ENCODE measurements at places on chromosomes 12 and 14.

- DNase-seq: no peak
Observed at GRCh38 chr12:66852091-66852490, 173.2 kb upstream of the GRIP1 start.

DNA sequence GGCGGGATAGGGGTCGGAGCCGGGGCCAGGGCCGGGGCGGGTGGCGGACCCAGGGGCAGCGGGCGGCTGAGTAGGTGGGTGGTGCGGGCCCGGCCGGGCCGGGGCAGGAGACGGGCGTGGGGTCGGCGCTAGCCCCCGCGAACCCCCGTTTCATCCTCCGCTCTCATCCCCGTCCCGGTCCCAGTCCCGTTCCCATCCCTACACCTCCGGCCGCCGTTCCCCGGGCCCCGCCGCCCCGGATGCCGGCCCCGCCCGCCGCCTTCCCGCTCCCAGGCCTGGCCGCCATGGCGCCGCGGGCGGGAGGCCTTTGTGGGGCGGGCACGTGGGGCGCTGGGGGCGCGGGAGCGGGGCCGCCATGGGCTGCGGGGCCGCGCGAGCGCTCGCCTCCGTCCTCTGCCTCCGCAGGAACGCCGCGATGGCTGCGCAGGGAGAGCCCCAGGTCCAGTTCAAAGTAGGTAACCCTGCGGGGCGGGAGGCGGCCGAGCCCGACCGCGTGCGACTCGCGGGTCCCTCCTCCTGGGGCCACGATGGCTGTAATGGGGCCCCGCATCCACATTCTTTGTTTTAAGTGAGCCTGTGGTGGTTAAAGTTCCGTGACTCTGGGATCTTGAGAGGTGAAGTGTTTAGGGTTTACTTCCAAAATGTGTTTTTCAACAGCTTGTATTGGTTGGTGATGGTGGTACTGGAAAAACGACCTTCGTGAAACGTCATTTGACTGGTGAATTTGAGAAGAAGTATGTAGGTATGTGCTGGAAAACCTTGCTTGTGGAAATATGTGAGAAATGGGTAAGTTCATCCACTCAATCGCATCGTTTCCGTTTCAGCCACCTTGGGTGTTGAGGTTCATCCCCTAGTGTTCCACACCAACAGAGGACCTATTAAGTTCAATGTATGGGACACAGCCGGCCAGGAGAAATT, 572 bp downstream of the RAN start:
- DNase-seq: peak; percentile 77

DNA sequence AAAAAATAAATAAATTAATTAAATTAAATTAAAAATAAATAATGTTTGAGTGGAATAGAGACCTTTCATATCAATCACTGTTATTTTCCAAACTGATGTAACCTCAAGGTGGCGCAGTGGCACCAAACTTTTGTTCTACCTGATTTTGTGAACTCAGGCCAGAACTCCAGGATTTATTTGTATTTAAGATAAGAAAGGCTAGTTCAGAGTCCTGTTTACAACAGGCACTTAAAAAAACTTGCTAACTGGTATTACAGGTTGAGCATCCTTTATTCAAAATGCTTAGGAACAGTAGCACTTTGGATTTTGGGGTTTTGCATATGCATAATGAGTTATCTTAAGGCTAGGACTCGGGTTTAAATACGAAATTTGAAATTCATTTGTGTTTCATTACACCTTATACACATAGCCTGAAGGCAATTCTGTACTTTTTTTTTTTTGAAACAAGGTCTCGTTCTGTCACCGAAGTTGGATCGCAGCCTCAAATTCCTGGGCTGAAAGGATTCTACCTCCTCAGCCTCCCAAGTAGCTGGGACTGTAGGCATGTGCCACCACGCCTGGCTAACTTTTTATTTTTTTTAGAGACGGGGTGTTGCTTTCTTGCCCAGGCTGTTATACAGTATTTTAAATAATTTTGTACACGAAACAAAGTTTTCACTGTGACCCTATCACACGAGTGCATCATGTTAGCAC, 32.4 kb downstream of the YY1 start:
- no peak for DNase-seq

GRCh38 chr14:73227812-73228781, 9.2 kb upstream of the PAPLN start:
- peak; percentile 93 for DNase-seq

- no peak for DNase-seq
Observed at GRCh38 chr12:100564090-100564489, 9.4 kb upstream of the GAS2L3 start.

GRCh38 chr14:71638523-71639196, 293.6 kb upstream of the RGS6 start:
- no peak for DNase-seq

GRCh38 chr12:53205747-53206419, 1.2 kb downstream of the ITGB7 start:
- DNase-seq: peak; percentile 96

DNA sequence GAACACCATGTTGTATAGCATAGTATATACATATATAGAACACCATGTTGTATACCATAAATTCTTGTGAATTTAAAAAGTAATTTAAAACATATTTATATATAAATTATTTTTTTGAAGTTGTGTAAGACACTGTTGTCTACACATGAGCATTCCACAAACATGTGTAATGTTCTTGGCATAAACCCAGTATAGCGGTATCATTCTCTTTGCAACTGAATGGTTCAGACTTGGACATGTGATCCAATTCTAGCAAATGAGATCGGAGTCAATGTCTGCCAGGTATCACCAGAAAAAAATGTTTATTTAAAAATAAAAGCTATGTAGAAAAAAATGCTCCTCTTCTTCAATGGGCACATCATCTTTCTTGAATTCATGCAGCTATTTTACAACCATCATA, 33.9 kb downstream of the CEP290 start:
- peak; percentile 2 for DNase-seq

DNA sequence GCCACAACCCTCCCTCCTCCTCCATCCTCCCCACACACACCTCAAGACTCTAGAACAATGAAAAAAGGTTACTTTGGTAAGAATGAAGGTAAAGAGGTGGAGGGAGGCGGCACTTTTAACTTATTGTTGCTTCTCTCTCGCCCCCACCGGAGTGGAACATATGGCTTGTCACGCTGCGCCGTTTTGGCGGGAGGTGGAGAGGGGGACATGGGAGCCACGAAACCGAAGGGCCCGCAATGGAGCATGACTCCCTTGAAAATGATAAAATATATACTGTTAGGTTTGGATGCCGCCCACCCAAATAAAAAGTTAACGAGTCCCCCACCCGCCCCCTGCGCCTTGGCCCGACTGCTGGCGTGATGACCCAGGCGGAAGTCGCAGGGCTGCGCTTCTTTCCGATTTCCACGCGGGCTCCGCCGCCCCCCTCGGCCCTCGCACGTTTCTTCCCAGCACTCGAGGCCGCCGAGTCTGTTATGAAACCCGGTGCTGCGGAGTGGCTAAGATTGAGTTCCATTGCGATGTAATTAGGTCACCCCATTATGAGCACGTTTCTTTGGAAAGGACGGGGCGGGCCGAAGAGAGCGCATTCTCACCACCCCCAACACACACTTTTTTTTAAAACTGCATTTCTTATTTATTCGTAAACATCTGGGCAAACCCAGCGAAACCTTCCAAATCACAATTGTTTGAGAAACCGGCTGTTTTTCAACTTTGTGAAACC, 1.4 kb upstream of the ZFP36L1 start:
- DNase-seq: peak; percentile 86

- peak; percentile 75 for DNase-seq
Observed at GRCh38 chr14:36556811-36557433, 25.5 kb downstream of the NKX2-8 start.

DNA sequence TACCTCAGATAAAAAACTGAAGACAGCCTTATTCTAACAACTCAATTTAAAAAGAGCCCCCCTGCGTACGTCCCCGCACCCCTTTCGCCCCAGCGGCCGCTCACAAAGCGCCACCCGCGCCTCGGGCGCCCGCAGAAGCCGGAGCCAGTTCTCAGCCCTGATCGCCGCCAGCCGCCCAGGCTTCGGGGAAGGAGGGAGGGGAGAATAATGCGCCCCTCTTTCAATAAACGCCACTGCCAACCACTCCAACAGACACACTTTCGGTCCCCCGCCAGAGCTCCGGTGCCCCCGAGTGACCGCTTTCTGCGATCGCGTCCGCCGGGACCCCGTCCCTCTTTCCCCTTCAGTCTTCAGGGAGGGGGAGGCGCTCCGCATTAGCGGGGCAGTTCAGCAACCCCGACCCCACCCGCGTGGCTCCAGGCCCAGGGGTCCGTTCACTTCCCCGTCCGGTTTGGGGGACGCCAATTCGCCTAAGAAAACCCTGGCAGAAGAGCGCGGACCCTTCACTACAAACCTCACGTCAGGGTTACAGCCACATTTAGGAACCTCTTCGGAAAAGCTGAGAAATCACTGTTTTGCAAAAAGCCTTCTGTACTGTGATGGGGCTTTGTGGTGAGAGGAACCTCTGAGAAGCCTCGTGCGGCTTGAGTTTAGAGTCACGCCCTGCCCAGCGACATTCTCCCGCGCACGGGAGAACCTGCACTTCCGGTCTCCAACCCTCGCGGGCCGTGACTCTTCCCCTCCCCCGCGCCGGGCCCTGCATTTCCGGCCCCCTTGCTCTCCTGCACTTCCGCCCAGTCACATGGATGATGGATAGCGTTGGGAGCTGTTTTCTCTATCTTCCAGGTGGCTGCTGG, 18.7 kb downstream of the FOXG1 start:
- DNase-seq: peak; percentile 32

- peak; percentile 46 for DNase-seq
Observed at GRCh38 chr12:117155278-117156060, 34.8 kb downstream of the FBXO21 start.
